Dermis blood vessel endothelial cell (primary cell): ENCODE measurements at places on chromosomes 3 and 15. TPM values are rescaled to one million over a fixed set of nuclear protein-coding genes. Genes with fewer than 3 reads are reported as not detected.
A peak's percentile ranks its signal among the peaks of the same experiment; 100 is the strongest.

DNA sequence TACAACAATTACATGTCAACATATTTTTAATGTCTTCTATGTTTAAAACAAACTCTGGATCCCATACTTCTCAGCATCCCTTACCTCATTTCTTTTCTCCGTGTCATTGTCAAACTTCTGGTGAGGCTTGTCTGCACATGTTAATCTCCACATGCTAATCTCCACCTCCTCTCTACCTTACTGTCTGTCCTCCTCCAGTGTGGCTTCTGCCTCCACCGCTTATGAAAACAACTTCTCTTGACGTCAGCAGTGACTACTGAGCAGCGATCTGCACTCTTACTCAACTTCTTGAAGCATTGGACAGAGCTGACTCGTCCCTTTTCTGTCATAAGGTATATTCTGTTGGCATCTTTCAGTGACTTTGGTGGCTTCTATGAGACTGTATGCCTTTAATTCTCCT is 338.2 kb upstream of the THRB start:
- DNase-seq: no peak

- peak; percentile 36 for DNase-seq
These were observed 194.9 kb upstream of the KBTBD8 start for GRCh38 chr3:66803206-66803605.

DNA sequence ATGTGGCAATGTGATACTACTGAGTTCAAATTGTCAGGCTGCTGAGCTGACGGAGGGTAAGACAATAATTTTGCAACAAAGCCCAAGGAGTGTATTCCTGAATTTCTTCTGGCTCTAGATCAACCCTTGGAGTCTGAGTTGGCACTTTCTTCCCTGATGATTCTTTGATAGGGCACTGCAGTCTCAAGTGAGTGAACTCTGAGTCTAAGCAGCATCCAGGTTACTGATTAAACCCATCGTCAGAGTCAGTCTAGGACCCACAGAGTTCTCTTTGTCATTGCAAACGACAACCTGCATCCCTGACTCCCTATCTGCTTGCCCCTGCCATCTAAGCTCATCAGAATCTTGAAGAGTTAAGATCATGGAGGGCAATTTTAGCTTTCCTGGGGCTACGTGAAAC is 58.6 kb downstream of the MME start:
- DNase-seq: no peak

GRCh38 chr3:134231131-134231530 is 19.5 kb downstream of the RYK start:
- DNase-seq: no peak

- DNase-seq: no peak
These were observed 1350.0 kb upstream of the EPHA6 start for GRCh38 chr3:95464346-95464745.

GRCh38 chr3:58621086-58621830 is 44.1 kb upstream of the FAM107A start:
- no peak for DNase-seq

- no peak for DNase-seq
These were observed 141.7 kb downstream of the MEIS2 start for GRCh38 chr15:36958606-36959005.

- DNase-seq: no peak
These were observed 100.3 kb downstream of the ADCY5 start for GRCh38 chr3:123348471-123349200.

DNA sequence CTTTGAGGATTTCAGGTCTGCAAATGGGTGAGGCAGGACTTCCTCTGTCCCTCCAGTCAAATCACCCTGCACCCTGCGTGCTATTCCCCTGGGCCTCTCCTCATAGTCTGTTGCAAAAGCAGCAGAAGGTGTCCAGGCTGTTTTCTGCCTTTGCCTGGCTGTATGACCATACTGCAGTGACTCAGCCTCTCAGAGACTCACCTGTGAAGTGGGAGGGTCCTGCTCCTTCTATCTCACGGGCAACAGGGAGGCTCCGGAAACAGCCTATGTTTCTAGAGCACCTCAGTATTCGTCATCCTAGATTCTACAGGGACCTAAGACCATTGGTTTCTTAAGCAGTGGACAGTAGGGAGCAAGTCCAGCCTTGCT is 216.4 kb downstream of the TLE3 start:
- DNase-seq: no peak

DNA sequence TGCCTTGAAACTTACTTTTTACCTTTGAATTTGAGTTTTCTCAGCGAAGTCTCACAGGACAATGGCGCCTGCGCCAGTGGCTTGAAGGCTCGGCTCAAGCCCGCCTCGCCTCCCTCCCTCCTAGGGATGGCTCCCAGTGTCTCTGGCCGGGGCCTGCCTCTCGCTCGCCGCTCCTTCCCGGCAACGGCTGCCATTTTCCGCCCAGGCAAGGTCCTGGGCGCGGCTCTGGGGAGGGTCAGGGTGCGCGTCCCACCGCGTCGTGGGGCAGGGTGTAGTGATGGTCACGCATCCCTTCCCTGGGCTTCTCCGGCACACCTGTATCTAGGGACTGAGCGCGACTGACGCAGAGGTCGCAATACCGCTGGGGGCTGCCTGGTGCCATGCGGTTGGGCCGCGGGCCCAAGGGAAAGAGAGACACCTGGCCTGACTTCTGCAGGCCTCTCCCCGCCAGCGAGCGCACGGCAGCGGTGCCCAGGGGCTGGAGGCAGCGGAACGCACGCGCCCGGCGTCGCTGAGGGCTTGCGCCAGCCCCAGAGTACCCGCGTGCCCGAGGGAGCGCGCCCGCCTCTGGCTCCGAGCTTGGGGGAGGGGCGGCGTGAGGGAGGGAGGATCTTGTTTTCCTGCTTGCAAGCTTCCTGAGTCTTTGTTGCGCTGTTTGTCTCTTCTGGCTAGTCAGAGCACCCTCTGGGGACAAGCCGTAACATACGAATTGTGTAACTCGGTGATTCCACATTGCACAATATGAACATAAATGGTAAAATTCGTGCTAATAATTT is 20.7 kb upstream of the FEM1B start:
- peak; percentile 65 for DNase-seq

GRCh38 chr15:66895794-66896453 is 169.5 kb upstream of the SMAD3 start:
- DNase-seq: no peak

GRCh38 chr3:16455966-16456365 is 57.5 kb downstream of the RFTN1 start:
- DNase-seq: no peak

GRCh38 chr3:33926998-33927605 is 128.7 kb downstream of the PDCD6IP start:
- no peak for DNase-seq

GRCh38 chr15:67855842-67856241 is 16.0 kb upstream of the RNU6-1 start:
- DNase-seq: no peak

GRCh38 chr3:72155391-72156064 is 370.6 kb upstream of the PROK2 start:
- DNase-seq: peak; percentile 72

GRCh38 chr3:134797741-134798451 is 2.8 kb downstream of the EPHB1 start:
- no peak for DNase-seq

DNA sequence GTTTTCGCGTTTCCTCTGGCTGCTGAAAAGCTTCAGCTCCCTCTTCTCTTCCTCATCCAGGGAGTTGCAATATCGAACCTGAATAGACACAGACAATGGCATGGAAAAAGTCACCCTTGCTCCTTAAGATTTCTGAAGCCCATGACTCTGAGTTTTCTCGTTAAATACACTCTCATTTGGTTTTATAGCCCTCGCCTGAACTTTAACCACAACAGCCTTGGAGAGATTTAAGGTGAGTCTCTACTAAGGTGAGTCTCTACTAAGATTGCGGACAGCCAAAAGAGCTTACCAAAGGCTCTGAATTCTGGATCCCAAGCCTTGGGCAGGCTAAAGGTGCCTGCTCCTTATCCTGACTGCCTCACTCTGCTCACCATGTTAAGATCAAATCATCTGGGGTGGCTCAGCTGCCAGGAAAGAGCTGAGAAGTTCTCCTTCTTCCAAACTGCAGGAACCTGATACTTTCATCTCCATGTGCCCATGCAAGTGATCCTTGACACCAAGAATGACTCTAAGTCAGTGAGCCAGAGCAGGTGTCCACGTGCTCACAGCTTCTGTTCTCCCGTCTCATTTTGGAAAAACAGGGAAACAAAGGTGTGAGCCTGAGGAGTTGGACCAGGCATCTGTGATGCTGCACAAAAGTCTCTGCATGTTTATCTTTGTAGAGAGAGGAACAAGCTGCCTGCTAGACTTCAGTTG is 65.1 kb downstream of the PRICKLE2 start:
- no peak for DNase-seq

DNA sequence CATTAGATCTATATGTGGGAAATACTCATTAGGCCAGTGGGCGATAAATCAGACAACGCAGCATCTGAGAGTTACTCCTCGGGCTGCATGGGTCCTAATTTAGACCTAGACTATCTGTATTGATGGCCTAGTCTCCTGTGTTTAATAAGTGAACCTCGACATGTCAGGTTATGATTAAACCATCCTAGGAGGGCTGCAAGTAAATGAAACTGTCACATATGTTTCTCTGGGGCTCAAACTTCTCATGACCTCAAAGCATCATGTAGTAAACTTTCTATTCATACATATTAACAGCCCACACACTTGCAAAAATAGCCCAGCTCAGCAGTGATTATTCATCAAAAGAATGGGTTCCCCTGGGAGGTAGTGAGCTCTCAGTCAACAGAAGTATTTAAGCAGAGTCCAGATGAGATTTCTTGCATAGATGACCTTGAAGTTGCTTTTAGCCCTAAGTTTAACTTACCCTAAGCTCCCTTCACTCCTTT is 51.6 kb downstream of the RAB11A start:
- DNase-seq: no peak

DNA sequence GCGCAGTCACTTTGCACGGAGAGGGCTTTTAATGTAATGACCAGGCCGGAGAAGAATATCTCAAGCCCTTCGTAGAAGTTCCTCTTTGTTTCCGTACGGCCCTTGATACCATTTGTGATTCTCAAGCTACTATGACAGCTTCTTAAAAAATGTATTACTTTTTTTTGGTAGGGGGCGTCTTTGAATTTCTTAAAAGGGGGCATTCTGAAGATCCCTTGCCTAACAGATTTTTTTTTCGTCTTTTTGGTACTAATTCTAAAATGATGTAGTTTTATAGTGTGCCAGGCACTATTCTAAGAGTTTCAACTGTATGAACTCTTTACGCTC is 614.0 kb downstream of the MCTP2 start:
- no peak for DNase-seq

GRCh38 chr3:169456900-169457299 is 206.6 kb downstream of the MECOM start:
- DNase-seq: no peak

DNA sequence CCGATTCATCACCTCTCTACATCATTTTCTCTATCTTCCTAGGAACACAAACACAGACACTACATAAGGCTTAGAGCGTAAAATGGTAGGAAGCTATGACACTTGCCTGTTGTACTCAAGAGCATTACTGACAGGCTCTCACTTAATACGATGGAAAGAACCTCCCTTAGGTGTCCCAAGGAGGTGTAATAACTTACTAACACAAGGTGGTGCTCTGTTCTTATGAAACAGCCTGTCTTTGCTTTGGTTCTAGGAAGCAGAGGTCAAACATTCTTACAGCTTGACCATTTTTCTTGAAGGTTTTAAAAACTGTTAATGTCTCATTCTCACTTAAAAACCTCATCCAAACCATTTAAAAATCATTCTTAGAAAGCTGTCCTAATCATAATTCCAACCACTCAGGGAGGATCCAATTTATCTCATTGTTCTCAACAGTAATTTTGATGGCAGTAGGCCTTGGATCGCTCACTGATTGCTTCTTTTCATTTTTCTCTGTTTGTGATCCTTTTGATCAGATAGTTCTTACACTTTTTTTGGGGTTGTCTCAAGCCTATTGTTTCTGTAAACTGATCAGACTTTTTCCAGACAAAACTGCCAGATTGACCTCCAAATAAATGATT is 317.8 kb upstream of the AGTR1 start:
- DNase-seq: peak; percentile 52

DNA sequence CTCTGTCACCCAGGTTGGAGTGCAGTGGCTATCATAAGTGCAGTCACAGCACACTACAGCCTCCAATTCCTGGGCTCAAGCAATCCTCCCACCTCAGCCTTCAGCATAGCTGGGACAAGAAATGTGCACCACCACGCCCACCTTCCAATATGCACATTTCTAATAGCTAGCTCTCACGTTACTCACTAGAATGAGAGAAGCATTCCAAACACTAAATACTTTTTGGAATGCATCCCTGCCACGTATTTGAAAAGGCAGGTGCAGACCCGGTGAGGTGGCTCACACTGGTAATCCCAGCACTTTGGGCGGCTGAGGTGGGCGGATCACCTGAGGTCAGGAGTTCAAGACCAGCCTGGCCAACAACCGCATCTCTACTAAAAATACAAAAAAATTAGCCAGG is 7.6 kb upstream of the TCF12 start:
- no peak for DNase-seq

- no peak for DNase-seq
These were observed 161.2 kb upstream of the RGMA start for GRCh38 chr15:93250209-93250608.

GRCh38 chr3:34012102-34012461 is 213.7 kb downstream of the PDCD6IP start:
- peak; percentile 61 for DNase-seq

GRCh38 chr3:42547401-42547945 is 34.3 kb downstream of the SEC22C start:
- DNase-seq: peak; percentile 81

GRCh38 chr3:78707609-78708008 is 1060.2 kb downstream of the ROBO1 start:
- no peak for DNase-seq

- DNase-seq: no peak
These were observed 31.1 kb upstream of the PPIB start for GRCh38 chr15:64193971-64194370.

The PAQR5 gene
- under 0.01 TPM in 1 of 2 replicates, not detected in the other for total RNA-seq

The CSK gene
- 31.5 and 87.8 TPM in 2 replicates for total RNA-seq

The GOLGA8M gene
- 0.28 and 0.51 TPM in 2 replicates for total RNA-seq

The APOD gene
- total RNA-seq: 16.2 and 27.1 TPM in 2 replicates

The LIPC gene
- 0.14 and 0.34 TPM in 2 replicates for total RNA-seq

The COLQ gene
- 1.0 and 1.2 TPM in 2 replicates for total RNA-seq

The PPP1R14D gene
- not detected in 2 replicates for total RNA-seq

The ZDHHC3 gene
- 69.4 and 98.2 TPM in 2 replicates for total RNA-seq

The B3GNT5 gene
- total RNA-seq: 31.0 and 40.3 TPM in 2 replicates

The EOMES gene
- total RNA-seq: not detected in 2 replicates

The PRSS50 gene
- not detected in 2 replicates for total RNA-seq

The ANKDD1A gene
- total RNA-seq: 5.6 and 5.8 TPM in 2 replicates

The PLA2G4E gene
- total RNA-seq: not detected in 2 replicates

The CLSTN2 gene
- total RNA-seq: 0.17 and 0.23 TPM in 2 replicates
